ENCODE measurements at places on chromosomes 7 and 10.
A peak's percentile ranks its signal among the peaks of the same experiment; 100 is the strongest.

- no peak for DNase-seq
These were observed 114.2 kb downstream of the DYNC1I1 start for GRCh38 chr7:95886501-95887090.

- no peak for DNase-seq
These were observed 65.7 kb upstream of the PARD3 start for GRCh38 chr10:34880817-34881216.

DNA sequence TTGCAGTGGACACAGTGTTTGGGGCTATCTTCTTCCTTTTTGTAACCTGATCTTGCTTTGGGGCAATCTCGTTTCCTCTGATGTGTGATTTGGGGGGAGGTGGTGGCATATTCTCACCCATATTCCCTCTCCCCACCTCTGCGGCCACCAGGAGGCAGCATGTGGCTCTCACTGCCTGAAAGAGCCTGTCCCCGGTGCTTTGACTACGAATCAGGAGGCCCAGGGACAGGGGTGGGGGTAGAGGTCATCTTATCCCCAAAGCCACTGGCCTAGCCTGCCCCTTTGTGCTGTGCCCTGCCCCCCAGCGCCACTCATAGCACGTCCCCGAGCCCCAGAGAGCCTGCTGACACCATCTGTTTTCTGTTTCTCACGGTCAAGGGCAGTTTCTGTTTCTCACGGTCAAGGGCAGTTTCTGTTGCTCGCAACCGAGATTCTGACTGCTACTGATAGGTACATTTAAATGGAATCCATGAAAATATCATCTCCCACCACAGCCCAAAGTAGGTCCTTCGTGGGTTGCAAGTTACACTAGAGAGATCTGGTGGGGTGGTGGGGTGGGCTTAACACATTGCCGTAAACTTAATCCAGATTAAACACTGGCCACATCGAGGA is 28.2 kb downstream of the PHYH start:
- DNase-seq = no peak

GRCh38 chr7:112205343-112206237 is 609 bp downstream of the DOCK4 start:
- no peak for DNase-seq

- DNase-seq = no peak
These were observed 24.3 kb downstream of the HTRA1 start for GRCh38 chr10:122485670-122486069.

DNA sequence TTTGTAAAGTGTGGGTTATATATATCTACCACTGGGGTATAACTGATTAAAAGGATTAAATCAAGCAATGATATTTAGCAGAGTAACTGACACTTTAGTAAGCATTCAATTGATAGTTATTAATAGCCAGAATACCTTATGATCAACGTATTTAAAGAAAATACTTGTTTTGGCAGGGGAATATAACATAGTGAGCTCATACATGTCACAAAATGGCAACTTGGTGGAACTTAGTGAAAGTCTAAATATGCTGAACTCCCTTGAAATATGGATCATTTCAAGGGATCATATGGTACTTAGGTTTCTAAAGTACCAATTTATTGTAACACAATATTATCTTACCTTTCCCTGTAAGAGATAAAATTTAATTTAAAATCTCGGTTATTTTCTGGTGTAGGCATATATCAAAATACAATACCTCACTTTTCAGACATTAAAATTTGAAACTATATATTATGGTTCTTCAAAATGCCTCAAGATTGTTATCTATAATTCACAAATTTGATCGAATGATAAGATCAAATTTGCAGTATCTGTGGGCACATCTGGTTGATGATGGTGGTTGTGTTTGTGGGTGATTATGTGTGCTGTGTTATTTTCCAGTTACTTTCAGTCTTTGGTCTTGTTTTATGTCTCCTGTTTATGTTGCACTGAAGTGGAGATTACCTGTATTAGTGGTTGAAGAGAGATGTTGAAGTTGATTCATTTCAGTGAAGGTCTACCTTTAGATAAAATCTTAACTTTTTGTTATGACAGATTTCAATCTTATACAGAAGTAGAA is 5.2 kb downstream of the ARL4A start:
- no peak for DNase-seq

DNA sequence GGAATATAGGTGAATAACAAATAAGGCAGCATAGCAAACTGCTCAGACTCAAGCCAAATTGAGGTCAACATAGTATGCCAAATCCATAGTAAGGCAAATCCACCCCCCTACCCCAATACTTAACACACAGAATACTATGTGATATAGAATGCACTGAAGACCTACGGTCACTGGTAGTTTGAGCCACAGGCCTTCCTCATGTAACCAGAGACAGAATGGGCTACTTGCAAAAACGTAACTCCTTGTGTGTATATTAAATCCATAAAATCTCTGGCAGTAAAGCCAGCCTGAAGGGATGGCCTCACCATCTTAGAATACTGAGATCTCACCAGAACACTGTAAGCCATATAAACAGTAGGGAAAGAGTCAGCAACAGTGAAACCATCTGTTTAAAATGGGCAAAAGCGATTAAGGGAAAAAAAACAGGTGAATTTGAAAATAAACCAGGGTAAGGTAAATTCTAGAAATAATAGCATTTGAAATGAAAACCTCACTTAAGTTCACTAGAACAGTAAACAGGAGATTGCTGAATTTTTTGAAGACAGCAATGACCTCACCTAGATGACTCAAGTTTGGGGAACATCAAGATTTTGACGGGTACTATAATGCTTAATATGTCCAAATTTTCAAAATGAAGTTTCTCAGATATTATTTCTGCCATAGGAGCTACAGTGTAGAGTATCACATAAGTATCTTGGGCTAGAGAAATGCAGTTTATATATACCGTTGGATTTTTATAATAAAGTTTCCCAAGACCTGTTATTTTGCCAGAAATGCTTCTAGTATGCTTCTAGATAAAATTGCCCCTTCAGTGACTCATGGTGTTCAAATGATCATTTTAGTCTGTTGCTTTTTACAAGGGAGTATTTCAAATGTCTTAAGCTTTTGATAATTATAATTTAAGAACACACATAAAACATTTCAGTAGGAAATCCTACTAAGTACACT is 13.9 kb downstream of the HNRNPA2B1 start:
- DNase-seq = no peak

DNA sequence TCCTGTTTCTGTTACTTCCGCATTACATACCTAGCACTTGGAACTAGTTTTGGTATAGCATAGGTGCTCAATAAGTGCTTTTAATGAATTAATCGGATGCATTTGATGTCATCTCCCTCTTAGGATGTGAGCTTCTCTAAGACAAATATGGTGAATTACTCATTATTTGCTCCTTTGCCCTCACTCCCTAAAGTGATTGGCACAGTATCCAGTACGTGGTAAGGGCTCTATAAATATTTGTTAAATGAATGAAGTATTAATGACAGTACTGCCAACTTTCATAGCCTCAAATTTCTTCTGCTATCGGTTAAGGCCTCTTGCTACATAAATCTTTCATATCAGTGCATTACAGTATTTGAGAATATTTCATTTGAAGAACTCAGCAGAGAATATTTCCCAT is 75.9 kb upstream of the ARID5B start:
- DNase-seq = no peak

- peak; percentile 86 for DNase-seq
These were observed 495.8 kb downstream of the PARD3 start for GRCh38 chr10:34319197-34319846.

DNA sequence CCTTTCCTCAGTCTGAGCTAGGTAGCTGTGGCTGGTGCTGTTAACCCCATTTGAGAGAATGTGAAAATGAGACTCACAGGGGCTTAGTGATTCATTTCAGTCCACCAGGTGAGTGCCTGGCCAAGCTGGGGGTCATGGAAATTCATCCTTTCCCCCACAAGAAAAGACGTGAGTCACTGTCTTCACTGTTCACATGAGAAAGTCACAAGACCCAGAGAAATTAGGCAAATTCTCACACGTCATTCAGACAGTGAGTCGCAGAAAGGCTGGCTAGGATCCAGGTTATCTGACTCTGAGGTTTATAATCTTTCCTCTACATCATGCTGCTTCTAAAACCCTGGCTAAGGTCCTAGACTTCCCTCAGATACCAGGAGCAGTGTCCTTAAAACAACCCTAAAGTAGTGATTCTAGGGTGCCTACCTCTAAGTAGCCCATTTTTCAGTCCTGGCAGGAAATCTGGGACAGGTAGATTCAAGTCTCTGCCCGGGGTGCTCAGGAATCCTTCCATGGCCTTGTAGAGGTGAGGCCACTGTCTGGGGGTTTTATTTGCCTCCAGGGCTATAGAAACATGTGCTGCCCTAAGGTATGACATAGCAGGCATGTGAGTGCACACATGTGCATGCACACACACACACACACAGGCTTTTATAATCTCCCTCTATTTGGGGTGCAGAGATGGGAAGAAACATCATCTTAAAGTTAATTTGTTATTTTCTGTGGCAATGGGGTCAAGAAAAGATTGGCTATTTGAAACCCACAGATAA is 427.9 kb upstream of the CELF2 start:
- peak; percentile 81 for DNase-seq

GRCh38 chr7:45581271-45581780 is 7.2 kb downstream of the ADCY1 start:
- DNase-seq = no peak

DNA sequence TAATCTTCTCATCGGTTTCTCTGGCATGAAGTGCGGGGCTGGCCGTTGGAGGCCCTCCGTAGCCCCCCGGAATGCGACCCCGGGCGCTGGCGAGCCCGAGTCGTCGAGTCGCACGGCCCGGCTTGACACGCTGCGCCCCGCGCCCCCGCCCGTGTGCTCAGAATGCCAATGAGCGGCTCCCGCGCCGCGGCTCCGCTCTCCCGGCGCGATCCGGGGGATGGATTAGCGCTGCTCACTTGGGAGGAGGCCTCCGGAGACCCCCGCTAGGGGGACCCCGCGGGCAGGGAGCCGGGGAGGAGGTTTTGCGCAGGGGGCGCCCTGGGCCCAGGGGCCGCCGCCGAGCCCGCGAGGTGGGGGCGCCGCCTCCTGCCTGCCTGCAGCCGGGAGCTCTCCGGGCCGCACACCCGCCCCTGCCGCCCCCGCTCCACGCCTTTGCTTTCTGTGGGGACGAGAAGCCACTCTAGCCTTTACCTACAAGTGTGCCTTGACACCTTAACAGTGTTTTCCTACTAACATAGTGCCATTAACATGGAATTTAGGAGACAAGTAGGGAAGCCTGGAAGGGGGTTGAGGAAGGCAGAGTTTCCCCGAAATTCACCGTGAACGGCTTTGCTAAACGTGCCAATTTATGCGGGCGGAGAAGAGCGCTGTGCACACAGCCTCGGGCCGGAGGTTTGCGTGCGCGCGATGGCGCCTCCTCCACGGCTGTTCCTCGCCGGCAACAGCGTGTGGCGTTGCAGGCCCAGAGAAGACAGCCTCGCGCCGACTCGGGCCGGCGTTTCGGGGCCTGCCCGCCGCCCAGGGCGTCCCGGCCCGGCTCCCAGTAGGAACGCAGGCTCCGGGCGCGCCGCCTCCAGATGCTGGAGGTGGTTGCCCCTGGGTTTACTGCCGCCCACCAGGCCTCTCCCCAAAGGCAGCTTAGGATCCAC is 7.1 kb downstream of the SHH start:
- DNase-seq = peak; percentile 33

DNA sequence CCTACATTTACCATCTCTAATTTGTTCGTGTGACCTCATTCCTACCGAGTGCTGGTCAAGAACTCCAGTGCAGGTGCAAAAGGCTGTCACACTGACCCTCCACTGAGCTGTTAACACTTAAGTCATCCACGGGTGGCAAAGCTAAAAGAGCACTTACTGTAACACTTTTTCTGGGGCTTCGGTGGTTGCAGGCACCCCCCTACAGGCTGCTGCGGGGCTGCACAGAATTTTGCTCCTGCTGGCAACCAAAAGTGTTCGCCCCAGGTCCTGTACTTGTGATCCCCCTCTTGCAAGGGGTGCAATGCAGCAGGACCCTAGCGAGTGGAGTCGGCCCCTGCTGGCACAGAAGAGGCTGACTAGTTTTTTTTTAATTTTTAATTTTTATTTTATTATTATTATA is 298.9 kb upstream of the CNTNAP2 start:
- DNase-seq = no peak

- no peak for DNase-seq
These were observed 79.2 kb downstream of the NKX6-2 start for GRCh38 chr10:132706701-132707100.

DNA sequence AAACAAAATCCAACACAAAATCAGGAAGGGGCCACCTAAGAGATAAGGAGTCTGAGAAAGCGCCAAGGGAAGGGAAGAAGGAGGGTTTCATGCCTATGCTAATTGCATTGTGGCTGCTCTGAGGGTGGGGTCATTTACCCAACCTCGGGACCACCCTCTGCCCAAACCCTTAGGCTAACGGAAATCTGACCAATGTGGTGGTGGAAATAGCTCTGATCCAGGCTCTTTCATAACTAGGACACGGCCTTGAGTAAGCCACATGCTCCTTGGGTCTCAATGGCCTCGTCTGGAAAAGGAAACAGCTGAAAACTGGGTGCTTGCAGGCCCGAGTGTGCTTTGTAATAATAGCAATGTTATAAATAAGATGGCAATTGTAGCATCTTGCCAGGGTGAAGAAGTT is 14.9 kb upstream of the SRGN start:
- no peak for DNase-seq

DNA sequence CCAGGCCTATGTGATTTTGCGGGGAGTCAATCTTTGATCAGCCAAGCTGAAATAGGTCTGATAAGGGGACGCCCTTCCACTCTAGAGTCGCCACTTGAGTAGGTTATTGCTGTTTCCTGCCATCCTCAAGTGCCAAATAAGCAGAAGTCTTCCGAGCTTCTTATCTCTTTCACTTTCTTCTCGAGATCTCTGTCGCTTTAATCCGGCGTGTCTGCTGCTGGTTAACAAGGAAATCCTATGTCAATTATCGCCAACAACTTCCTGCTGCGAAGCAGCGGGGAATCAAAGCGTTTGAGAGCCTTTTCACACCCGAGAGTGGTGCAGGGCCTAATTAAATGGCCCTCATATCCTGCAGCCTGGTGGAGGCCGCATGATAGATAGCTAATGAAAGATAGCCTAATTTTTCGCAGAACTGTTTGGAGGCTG is 215.9 kb downstream of the RAB11FIP2 start:
- no peak for DNase-seq

GRCh38 chr10:46326066-46326465 is 39.3 kb downstream of the ANTXRL start:
- no peak for DNase-seq

DNA sequence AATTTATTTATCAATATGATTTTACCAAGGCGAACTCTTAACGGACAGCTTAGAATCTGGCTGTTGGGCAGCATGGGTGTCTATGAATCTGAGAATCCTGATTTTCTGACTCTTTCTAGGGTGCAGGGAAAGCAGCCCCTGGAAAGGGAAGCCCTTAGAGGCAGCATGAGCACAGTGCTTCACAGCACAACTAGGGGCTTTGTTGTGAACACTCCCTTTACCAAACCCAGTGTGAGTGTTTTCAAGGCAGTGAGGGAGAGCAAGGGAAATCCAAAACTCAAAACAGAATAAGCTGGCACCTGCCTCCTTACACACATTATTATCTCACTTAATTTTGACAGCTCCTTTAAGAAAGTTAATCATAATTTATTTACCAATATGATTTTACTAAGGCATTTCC is 116.3 kb upstream of the CSTF2T start:
- DNase-seq = no peak

Data from astrocyte of the cerebellum (primary cell).